ENCODE measurements at places on chromosomes 1 and 21. TPM values are rescaled to one million over a fixed set of nuclear protein-coding genes. Genes with fewer than 3 reads are reported as not detected.

GRCh38 chr1:35591211-35591610, 18.1 kb downstream of the TFAP2E start:
- H3K27ac ChIP-seq, result no peak overlapping the region
- no peak overlapping the region for H3K4me3 ChIP-seq
- no peaks in the 10 kb centered on the region for H3K27me3 ChIP-seq
- no peaks in the 10 kb centered on the region for H3K4me1 ChIP-seq
- DNase-seq, result no peak

- H3K27ac ChIP-seq, result no peak overlapping the region
- H3K4me1 ChIP-seq, result no peaks in the 10 kb centered on the region
- no peak overlapping the region for H3K4me3 ChIP-seq
- H3K36me3 ChIP-seq, result no peaks in the 10 kb centered on the region
- DNase-seq, result no peak
Measured at GRCh38 chr1:203558064-203558760, 64.3 kb downstream of the OPTC start.

CD84 gene
- 0.02 TPM for total RNA-seq

DNA sequence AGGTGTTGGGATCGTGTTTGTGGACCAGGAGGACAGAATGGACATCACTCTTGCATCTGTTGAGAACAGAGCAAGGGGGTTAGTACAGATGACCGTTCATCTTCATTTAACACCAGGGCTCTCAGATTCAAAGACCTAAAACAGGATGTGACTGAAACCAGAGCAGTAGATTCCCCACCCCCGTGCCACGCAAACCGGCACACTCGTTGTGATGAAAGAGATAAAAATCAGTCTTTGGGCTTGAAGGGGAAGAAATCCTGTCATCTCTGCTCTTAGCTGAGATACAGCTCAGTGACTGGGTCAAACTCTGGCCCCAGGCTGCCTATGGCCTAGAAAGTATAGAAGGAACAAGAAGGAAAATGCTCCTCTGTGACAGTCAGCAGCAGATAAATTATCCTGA, 146.2 kb upstream of the KRTAP19-8 start:
- no peaks in the 10 kb centered on the region for H3K4me1 ChIP-seq
- no peak overlapping the region for H3K27ac ChIP-seq
- no peak overlapping the region for H3K4me3 ChIP-seq
- H3K36me3 ChIP-seq, result peaks cover 6% of the 10 kb centered on the region

GRCh38 chr1:231778009-231778719, 151.6 kb downstream of the DISC1 start:
- H3K4me1 ChIP-seq, result peaks cover 14% of the 10 kb centered on the region
- peak; percentile 12 for DNase-seq
- no peaks in the 10 kb centered on the region for H3K27me3 ChIP-seq
- no peaks in the 10 kb centered on the region for H3K36me3 ChIP-seq
- H3K4me3 ChIP-seq, result no peak overlapping the region

GRCh38 chr1:51819810-51820209, 58.7 kb downstream of the NRDC start:
- DNase-seq, result no peak
- H3K4me1 ChIP-seq, result no peaks in the 10 kb centered on the region
- H3K36me3 ChIP-seq, result peaks cover 28% of the 10 kb centered on the region
- H3K27me3 ChIP-seq, result no peaks in the 10 kb centered on the region

GRCh38 chr1:112250892-112251291, 145.1 kb upstream of the CTTNBP2NL start:
- no peaks in the 10 kb centered on the region for H3K27me3 ChIP-seq
- no peak overlapping the region for H3K4me3 ChIP-seq
- no peak overlapping the region for H3K27ac ChIP-seq

GRCh38 chr1:15196807-15197530, 43.4 kb downstream of the TMEM51 start:
- no peak overlapping the region for H3K4me3 ChIP-seq
- peaks cover 76% of the 10 kb centered on the region for H3K4me1 ChIP-seq

GJC2 gene
- 0.76 TPM for total RNA-seq

- H3K4me1 ChIP-seq, result no peaks in the 10 kb centered on the region
- H3K4me3 ChIP-seq, result no peak overlapping the region
- H3K36me3 ChIP-seq, result no peaks in the 10 kb centered on the region
- no peaks in the 10 kb centered on the region for H3K27me3 ChIP-seq
- H3K27ac ChIP-seq, result no peak overlapping the region
Measured at GRCh38 chr1:199453723-199454122, 573.8 kb upstream of the NR5A2 start.

DNA sequence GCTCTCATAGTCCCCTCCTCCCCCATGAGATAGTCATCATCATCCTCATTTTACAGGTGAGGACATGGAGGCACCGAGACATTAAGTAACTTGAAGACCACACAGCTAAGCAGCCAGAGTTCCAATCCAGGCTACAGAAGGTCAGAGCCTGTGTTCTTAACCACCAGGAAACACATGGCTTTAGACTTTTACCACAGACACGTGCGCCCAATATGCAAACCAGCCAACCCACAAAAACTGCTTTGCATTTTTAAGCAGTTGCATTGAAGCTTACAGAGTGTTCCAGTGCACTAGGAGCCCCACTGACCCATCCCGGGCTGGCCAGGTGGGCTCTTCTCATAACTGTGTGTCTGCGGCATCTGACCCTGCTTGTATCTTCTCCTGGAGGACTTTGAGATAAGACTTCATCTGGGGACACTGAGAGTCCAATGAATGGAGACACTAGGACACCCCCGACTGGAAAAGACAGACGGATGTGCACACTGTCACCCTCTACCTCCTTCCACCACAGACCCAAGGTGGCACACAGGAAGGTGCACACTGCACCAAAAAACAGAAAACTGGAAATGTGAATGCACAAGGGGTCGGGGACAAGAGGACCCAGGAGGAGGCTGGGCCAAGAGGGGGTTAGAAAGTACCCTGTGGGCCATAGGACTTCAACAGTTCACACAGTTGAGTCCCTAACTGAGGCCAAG, 56.4 kb downstream of the ETS2 start:
- H3K27me3 ChIP-seq, result no peaks in the 10 kb centered on the region
- no peak for DNase-seq
- H3K27ac ChIP-seq, result no peak overlapping the region
- no peaks in the 10 kb centered on the region for H3K36me3 ChIP-seq
- H3K4me3 ChIP-seq, result no peak overlapping the region

DPYD gene
- 1.7 TPM for total RNA-seq

DNA sequence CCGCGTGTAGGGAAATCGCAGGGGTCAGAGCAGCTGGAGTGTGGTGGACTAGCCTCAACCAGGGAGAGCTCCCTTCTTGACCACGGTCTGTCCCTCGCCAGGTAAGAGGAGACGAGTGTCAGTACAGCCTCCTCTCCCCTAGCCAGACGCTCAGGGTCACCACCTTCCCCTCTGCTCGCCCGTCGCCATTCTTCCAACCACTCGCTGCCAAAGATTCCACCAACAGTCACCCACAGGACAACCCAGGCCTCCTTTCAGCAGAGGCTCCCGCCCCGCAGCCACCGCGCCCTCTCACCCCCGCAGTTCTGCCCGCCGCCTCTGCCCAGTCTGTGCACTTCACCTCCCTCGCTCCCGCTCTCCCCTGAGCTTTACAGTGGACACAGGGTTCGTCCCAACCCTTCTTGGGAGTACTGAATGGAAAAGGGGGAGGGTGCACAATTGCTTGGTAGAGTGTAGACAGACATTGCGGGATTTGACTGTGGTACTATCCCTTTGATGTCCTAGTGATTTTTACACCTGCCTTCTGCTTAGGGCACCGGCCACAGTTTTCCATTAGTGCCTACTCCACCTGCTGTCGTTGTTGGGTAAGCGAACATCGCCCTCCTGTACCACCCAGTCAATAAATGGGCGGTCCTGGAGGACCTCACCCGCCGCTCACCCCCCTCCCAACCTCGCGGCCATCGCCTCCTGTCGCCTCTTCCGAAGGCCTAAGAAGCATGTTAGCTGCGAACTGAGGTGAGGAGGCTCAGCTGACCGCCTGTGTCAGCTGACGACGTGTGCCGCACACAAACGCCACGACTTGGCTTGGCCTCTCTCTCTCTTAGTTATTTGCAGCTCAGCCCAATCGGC, 9.2 kb upstream of the NBPF11 start:
- H3K27me3 ChIP-seq, result no peaks in the 10 kb centered on the region
- H3K4me1 ChIP-seq, result no peaks in the 10 kb centered on the region
- no peak overlapping the region for H3K4me3 ChIP-seq
- H3K27ac ChIP-seq, result no peak overlapping the region

DNA sequence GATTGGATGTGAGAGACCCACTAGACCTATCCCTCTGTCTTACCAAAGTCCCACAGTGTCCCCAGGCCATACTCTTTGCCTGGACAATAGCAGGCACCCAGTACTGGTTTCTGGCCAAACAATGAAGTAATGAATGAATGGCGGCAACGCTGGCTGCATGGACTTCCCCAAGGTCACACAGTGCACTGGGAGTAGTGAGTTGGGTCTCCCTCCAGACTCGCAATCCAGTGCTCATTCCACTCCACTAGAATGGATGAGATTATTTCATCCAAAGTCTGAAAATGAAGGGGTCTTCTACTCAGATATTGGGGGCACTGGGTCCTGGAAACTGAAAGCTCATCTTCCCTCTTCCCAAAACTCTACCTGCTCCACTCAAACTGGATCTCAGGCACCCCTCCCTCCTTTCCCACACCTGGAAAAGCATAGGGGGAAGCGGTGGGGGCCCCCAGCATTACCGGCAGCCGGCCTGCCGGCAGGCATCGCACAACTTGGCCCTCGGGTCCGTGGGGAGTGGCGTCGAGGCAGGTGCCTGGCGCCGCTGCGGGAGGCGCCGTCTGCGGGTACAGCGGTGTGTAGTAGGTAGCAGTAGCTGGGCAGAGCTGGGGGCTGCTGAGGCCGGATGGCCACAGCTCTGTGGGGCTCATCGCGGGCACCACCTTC, 816 bp downstream of the E2F2 start:
- peak overlapping the region; percentile 84 for H3K4me3 ChIP-seq
- peaks cover 5% of the 10 kb centered on the region for H3K36me3 ChIP-seq
- peak overlapping the region; percentile 80 for H3K27ac ChIP-seq
- H3K27me3 ChIP-seq, result no peaks in the 10 kb centered on the region
- DNase-seq, result no peak

RNU1-4 gene
- 1,685 TPM for total RNA-seq

DNA sequence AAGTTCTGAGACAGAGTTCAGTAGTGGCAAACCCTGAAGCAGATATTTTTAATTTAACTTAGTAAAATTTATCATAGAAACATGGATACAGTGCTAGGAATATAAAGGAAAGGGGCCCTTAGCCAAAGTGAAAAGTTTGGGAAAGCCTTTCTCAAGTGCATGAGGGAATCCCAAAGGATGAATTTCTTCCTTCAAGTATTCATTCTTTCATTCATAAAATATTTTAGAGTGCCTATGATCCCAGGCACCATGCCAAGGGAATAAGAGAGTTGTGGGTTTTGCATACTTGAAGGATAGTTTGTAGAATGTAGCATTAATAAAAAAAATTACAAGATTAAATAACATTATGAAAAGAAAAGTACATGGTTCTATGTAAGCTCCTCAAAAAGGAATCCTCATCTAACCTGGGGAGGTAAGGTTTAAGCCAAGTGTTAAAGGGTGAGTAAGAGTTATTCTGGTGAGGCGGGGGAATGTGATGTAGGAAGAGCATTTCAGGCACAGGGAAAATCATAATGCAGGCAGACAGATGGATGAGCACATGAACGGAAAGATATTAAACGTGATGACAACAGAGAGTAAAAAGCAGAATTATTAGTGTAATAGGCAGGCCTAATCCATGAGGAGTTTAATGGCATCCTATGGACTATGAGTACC, 40.4 kb upstream of the NTNG1 start:
- H3K27ac ChIP-seq, result no peak overlapping the region
- H3K4me1 ChIP-seq, result no peaks in the 10 kb centered on the region
- DNase-seq, result no peak

PTGFR gene
- not detected for total RNA-seq

LEFTY2 gene
- not detected for total RNA-seq

KLF17 gene
- not detected for total RNA-seq

S1PR1 gene
- total RNA-seq, result 0.61 TPM

DNA sequence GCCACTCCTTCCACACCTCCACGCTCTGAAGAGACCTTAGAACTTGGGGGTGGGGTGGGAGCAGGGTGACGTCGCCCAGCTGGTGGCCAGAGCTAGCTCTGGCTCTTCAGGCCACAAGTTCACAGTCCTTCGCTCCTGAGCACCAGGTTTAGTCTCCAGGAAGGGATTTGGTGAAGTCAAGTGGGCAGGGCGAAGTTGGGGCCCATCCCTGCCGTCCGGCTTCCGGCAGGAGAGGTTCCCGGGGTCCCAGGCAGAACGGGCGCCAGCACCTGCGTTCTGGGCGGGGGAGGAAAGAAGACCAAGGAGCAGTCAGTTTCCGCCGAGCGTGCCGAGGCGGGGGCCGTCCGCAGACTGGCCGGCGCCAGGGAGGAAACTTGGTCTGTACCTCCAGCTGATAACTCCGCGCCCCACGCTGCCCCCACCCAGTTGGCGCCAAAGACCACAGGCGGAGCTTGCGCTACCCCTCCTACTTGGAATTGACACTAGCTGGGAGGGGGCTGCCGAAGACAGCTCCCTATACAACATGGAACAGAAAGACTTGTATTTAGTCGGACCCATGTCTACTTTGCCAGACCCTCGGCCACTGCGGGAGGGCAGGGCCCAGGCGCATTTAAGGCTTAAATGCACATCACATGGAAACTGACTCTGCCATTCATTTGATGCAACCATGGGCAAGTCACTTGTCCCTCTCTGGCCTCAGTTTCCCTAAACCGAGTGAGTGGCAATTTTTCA, 995 bp downstream of the ID3 start:
- peak overlapping the region; percentile 79 for H3K4me3 ChIP-seq
- peak overlapping the region; percentile 89 for H3K27ac ChIP-seq
- H3K27me3 ChIP-seq, result no peaks in the 10 kb centered on the region
- DNase-seq, result peak; percentile 54
- H3K36me3 ChIP-seq, result peaks cover 2% of the 10 kb centered on the region

GRCh38 chr1:58924821-58925220, 141.0 kb upstream of the JUN start:
- H3K4me1 ChIP-seq, result peaks cover 6% of the 10 kb centered on the region
- DNase-seq, result no peak
- H3K27me3 ChIP-seq, result peaks cover 19% of the 10 kb centered on the region
- H3K36me3 ChIP-seq, result no peaks in the 10 kb centered on the region
- H3K27ac ChIP-seq, result no peak overlapping the region

FCMR gene
- 0.61 TPM for total RNA-seq

KRTAP11-1 gene
- total RNA-seq, result not detected

WRAP73 gene
- total RNA-seq, result 51.4 TPM

DNA sequence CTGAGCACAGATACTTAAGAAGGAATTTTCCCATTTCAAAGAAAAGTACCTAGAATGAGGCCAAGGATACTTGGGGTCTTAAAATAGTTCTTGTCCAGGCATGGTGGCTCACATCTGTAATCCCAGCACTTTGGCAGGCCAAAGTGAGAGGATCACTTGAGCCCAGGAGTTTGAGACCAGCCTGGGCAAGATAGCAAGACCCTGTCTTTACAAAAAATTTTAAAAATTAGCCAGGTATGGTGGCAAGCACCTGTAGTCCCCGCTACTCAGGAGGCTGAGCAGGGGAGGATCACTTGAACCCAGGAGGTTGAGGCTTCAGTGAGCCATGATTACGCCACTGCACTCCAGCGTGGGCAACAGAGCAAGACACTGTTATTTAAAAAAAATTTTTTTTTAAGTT, 29.0 kb downstream of the NFYC start:
- H3K27me3 ChIP-seq, result no peaks in the 10 kb centered on the region
- H3K27ac ChIP-seq, result no peak overlapping the region
- H3K4me3 ChIP-seq, result no peak overlapping the region
- no peak for DNase-seq
- no peaks in the 10 kb centered on the region for H3K36me3 ChIP-seq
- H3K4me1 ChIP-seq, result no peaks in the 10 kb centered on the region

- H3K4me1 ChIP-seq, result no peaks in the 10 kb centered on the region
- H3K27ac ChIP-seq, result no peak overlapping the region
- peaks cover 25% of the 10 kb centered on the region for H3K27me3 ChIP-seq
- no peak overlapping the region for H3K4me3 ChIP-seq
Measured at GRCh38 chr1:181482521-181483284, 614 bp upstream of the CACNA1E start.
